ENCODE measurements at places on chromosomes 2 and 18.

DNA sequence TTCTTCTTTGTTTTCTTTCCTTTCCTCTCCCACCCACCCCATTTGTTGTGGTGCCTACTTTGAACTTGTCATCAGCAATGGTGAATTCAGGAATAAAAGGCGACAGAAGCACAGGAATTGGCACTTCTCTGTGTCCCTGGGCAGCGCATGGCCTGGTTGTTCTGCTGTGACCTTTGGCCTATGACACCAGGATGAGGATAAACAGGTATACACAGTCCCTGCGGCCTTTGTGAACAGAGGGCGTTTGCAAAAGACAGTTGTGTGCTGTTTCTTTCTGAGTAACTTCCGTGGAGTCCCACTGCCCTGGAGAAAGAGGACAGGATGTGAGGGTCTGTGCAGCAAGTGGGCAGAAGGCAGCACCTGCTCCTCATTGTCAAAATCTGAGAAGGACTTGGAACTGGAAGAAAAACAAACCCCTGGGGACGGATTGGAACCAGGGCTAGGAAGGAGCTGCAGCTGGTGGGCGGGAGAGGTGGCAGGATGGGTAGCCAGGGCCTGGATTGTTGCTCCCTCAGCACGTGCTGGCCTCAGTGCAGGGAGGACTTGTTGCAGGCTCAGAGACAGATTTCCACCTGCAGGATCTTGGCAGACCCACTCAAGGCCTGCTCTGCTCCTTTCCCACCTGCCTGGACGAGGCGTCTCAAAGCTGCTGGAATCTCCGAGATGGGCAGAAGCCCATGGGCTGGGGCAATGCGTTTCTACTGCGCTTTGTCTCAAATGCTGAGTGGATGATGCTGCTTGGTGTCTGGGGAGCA is 159.5 kb downstream of the ACKR3 start:
- no peak overlapping the region for H3K27ac ChIP-seq
- H3K4me3 ChIP-seq = no peak overlapping the region
- DNase-seq = peak; percentile 20

- H3K27ac ChIP-seq = no peak overlapping the region
- no peak for DNase-seq
- H3K4me3 ChIP-seq = no peak overlapping the region
- no peaks in the 10 kb centered on the region for H3K36me3 ChIP-seq
- H3K4me1 ChIP-seq = no peaks in the 10 kb centered on the region
- H3K27me3 ChIP-seq = no peaks in the 10 kb centered on the region
Measured at GRCh38 chr2:207337234-207338219, 171.8 kb upstream of the KLF7 start.

GRCh38 chr2:99863236-99863902 is 279.0 kb downstream of the AFF3 start:
- no peak for DNase-seq
- H3K4me3 ChIP-seq = no peak overlapping the region
- H3K4me1 ChIP-seq = no peaks in the 10 kb centered on the region
- H3K36me3 ChIP-seq = no peaks in the 10 kb centered on the region
- no peaks in the 10 kb centered on the region for H3K27me3 ChIP-seq

DNA sequence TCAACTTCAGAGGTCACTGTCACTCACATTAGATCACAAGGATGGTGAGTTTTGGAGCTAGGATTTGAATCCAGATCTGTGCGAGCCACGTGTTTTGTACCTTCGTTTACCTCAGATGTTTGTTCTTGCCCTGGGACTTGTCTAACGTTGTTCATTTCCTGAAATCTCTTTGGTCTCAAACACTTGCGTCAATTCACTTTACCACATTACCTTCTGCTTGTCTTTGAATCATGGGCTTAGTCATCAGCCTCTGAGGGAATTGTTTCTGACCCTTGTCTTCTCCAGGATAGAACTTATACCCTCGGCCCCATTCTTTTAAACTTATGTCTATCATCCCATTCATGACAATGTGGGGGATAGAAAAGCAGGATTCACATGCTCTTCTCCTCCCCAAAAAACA is 282.7 kb downstream of the DCDC2C start:
- peaks cover 7% of the 10 kb centered on the region for H3K27me3 ChIP-seq
- H3K4me3 ChIP-seq = no peak overlapping the region
- no peak overlapping the region for H3K27ac ChIP-seq
- H3K4me1 ChIP-seq = no peaks in the 10 kb centered on the region
- H3K36me3 ChIP-seq = no peaks in the 10 kb centered on the region

GRCh38 chr2:121345887-121346286 is 60.9 kb upstream of the TFCP2L1 start:
- no peaks in the 10 kb centered on the region for H3K27me3 ChIP-seq
- H3K36me3 ChIP-seq = peaks cover 50% of the 10 kb centered on the region
- no peaks in the 10 kb centered on the region for H3K4me1 ChIP-seq
- no peak overlapping the region for H3K27ac ChIP-seq
- no peak for DNase-seq

DNA sequence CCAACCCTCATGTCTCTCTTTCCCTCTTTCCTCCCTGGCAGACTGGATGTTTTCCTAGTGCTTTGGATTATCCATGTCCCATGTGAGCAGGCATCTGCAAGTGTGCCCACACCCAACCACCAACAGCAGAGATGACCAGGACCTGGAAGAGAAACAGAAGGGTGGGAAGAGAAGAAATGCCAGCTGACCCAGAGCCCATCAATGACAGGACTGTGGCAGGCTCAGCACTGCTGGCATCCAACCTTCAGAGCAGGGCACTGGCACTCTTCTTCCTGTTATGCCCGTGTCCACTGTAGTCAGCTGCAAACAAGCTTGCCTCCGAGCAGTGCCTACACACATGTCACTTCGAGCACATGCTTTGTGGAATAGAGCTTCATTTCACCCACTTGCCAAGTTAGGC is 121.1 kb downstream of the TANC1 start:
- DNase-seq = no peak
- no peaks in the 10 kb centered on the region for H3K4me1 ChIP-seq
- no peaks in the 10 kb centered on the region for H3K36me3 ChIP-seq
- no peak overlapping the region for H3K4me3 ChIP-seq
- no peak overlapping the region for H3K27ac ChIP-seq
- H3K27me3 ChIP-seq = no peaks in the 10 kb centered on the region

DNA sequence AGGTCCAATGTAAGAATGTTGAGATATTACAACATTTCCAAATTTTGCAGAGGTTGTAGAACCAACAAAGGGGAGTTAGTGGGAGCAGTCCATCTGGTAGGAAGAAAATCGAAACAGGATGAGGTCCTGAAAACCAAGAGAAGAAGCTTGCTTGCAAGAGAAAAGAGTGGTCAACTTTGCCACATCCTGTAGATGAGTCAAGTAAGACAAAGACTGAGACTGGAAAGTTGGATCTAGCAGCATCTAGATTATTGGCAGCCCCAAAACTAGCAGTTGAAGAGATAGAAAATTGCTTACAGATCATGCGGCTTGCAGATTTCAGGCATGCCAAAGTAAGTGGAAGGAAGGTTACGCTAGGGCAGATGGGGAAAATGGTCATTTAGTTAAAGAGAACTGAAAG is 378.9 kb downstream of the GRB14 start:
- H3K4me3 ChIP-seq = no peak overlapping the region
- no peaks in the 10 kb centered on the region for H3K36me3 ChIP-seq
- H3K27me3 ChIP-seq = no peaks in the 10 kb centered on the region
- H3K27ac ChIP-seq = no peak overlapping the region
- DNase-seq = no peak

DNA sequence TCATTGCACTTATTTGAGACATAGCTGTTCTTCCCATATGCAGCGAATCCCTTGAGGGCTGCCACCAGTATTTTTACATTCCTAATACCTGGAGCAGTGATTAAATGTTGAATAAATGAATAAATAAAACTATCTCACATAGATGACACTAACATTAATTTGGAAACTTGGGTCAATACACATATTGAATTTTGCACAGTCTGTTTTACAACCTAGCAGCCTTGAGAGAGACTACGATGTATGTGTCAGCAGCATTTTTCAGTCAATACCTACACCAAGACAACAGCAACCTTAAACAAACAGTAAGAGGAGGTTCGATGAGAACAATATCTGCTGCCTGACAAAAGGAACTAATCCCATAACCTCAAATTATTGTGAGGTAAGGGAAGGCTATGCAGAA is 53.4 kb downstream of the NBAS start:
- no peaks in the 10 kb centered on the region for H3K4me1 ChIP-seq
- H3K36me3 ChIP-seq = peaks cover 51% of the 10 kb centered on the region
- H3K4me3 ChIP-seq = no peak overlapping the region
- H3K27me3 ChIP-seq = no peaks in the 10 kb centered on the region

DNA sequence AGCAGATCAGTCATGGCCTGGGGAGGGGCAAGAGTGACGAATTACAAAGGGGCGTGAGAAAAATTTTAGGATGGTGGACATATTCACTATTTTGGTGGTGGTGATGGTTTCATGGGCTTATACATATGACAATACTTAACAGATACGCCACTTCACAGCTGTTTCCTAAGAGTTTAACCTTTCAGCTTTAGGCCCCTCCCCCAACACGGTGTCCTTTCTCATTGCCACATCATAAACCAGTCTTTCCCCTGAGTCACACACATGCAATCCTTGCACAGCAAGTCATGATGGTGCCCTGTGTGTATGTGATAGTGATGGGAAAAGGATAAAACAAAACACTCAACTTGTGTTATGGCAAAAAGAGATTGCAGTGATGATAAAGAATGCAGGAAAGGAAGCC is 47.6 kb upstream of the IL1R1 start:
- H3K36me3 ChIP-seq = no peaks in the 10 kb centered on the region
- H3K4me3 ChIP-seq = no peak overlapping the region

DNA sequence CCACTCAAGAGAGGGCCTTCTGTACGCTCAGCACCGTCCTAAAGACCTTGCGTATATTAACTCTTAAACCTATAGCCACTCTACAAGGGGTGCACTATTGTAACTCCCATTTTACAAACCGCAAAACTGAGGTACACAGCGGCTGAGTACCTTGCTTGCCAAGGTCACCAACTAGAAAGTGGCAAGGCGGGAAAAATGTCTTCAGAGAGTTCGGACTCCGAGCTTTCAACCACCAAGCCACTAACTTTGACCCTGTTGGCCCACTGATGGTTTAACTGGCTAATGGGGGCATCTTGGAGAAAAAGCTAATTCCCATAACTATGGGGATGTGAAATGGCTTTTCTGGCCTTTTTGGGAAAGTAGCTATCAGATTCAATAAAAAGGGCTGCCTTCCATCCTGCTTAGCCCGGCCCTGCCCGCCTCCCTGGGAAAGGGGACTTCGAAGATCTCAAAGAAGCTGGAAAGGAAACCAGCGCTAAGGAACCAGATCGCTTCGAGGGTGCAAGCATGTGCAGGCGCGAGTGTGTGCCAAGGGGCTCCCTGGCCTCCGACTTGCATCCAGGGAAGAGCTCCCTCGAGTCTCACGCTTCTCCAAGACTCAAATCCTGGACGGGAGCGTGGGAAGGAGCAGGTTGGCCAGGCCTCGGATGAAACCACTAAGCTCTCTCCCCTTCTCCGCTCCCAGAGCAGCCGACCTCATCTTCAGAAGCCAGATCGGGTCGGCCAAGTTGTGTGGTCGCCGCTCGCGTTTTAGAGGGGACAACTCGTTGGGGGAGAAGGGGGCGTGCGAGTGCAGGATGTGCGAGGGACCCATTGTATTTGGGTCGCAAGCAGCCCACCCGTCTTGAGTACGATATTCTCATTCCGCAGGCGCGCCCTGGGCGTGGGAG is 2.2 kb upstream of the SP5 start:
- H3K27me3 ChIP-seq = no peaks in the 10 kb centered on the region
- H3K27ac ChIP-seq = peak overlapping the region; percentile 100
- peaks cover 5% of the 10 kb centered on the region for H3K36me3 ChIP-seq
- DNase-seq = no peak
- peak overlapping the region; percentile 99 for H3K4me3 ChIP-seq

- no peak overlapping the region for H3K4me3 ChIP-seq
- H3K27ac ChIP-seq = no peak overlapping the region
- DNase-seq = no peak
- H3K4me1 ChIP-seq = peaks cover 43% of the 10 kb centered on the region
Measured at GRCh38 chr2:26769089-26769761, 5.1 kb downstream of the SLC35F6 start.

- H3K4me3 ChIP-seq = no peak overlapping the region
- no peak for DNase-seq
- H3K36me3 ChIP-seq = no peaks in the 10 kb centered on the region
- H3K4me1 ChIP-seq = no peaks in the 10 kb centered on the region
- H3K27me3 ChIP-seq = no peaks in the 10 kb centered on the region
Measured at GRCh38 chr2:25473758-25474340, 132.1 kb upstream of the DNMT3A start.

DNA sequence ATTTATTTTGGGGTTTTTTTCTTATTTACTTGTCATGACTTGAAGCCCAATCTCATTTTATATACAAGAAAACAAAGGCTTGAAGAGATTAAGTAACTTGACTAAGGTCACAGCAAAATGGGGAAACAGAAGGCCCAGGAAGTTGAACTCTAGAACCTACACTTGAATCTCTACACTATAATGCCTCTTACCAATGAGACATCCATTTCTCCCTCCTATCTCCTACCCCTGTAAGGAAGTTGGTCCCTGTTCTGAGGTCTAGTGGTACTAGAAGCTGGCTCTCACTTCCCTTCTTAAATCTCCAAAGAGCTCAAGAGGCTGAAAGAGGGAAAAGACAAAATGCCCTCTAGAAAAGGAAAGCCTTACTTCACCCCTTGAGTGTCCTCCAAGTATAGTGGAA is 25.5 kb upstream of the IHH start:
- H3K27ac ChIP-seq = no peak overlapping the region
- no peaks in the 10 kb centered on the region for H3K27me3 ChIP-seq
- H3K36me3 ChIP-seq = no peaks in the 10 kb centered on the region
- H3K4me1 ChIP-seq = peaks cover 65% of the 10 kb centered on the region
- H3K4me3 ChIP-seq = no peak overlapping the region
- DNase-seq = no peak

DNA sequence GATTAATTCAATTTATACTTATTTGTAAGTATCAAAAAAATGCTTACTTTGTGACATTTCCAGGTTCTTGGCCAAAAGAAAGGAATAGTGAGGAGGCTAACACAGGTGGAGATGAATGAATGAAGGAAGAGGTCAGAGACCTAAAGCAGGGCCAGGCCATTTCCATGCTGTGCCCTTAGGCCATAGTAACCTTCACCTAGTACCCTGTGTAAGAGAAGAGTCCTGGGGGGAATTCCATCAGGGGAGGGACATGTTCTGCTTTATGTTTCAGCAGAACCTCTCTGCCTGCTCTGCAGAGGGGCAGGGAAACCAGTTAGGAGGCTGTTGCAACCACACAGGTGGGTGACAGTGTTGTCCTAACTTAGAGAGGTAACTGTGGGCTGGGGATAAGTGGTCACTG is 204.2 kb upstream of the CDH20 start:
- no peaks in the 10 kb centered on the region for H3K36me3 ChIP-seq
- H3K27ac ChIP-seq = no peak overlapping the region
- no peak for DNase-seq
- no peaks in the 10 kb centered on the region for H3K4me1 ChIP-seq
- H3K4me3 ChIP-seq = no peak overlapping the region
- H3K27me3 ChIP-seq = no peaks in the 10 kb centered on the region

- H3K36me3 ChIP-seq = no peaks in the 10 kb centered on the region
- peaks cover 65% of the 10 kb centered on the region for H3K4me1 ChIP-seq
- no peaks in the 10 kb centered on the region for H3K27me3 ChIP-seq
- H3K27ac ChIP-seq = no peak overlapping the region
Measured at GRCh38 chr18:31206787-31207381, 44.2 kb upstream of the DSC1 start.

All from HepG2 (cell line).